Activated T-helper 17 cell treated with anti-CD3 and anti-CD28 coated beads, Interleukin-2, amount 50 U/mL, for 72 hours (primary cell): ENCODE measurements at places on chromosomes 6 and 20.

DNA sequence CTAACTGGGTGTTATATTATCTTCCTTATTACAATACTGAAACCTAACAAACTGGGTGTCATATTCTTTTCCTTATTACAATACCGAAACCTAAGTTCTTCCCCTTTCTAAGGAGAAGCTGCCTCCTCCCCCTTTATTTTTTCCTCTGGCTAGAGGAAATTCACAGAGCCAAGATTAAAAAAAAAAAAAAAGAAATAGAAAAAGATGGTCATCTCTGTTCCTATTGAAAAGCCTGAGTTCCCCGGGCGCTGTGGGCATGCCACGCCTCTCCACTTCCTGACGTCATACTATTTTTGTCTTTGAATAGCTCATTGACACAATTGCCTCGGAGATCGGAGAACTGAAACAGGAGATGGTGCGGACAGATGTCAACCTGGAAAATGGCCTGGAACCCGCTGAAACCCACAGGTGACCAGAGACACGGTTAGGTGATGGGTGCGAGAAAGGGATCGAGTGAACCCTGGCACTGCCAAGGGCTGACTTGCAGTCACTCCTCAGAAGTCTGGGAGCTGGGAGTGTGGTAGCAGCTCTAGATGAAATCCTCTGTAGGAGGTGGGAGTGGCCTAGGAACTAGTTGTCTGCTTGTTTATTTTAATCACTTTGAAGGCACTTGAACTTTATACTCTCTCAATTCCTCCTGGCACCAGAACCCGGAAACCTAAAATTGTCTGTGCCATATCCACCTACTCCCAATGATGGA lies 82.2 kb upstream of the NAA20 start:
- no peak for ATAC-seq

DNA sequence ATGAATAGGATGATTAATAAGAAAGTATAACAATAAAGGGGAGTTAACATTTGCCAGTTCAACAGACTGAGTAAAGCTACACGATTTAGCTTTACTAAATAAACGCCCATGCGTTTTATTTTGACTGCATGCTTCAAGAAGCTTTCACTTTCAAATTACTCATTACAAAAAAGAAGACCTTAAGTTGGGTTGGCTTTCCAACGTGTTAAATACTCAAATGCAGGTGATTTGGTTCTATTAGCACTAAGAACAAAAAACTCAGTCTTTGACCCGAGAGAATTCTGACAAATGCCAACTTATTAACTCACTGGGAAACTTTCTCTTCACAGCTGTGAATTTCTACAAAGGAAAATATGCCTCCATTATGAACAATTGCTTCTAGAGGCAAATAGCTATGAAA lies 24.8 kb downstream of the RNF146 start:
- ATAC-seq: peak; percentile 82

DNA sequence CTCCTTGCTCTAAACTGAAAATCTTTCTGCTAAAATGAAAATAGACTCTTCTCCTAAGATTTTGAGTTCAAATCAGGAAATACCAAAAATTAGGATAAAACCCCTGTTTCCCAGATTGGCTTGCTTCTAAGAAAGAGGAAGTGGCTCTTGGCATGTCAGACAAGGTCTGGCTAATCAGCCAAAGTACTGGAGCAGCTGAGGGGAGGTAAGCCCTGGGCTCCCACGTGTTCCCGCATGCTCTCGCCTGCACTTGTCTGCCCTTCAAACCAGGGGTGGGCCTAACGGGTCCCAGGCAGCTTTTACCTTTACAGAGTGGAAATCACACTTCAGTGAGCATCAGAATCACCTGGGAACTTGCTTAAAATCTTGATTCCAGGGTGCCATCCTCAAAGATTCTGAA lies 43.2 kb upstream of the GABRR1 start:
- no peak for ATAC-seq

GRCh38 chr6:52649536-52650160 lies 21.3 kb upstream of the TMEM14A start:
- no peak for ATAC-seq

GRCh38 chr6:12446394-12446793 lies 156.2 kb downstream of the EDN1 start:
- no peak for ATAC-seq

- no peak for ATAC-seq
Measured at GRCh38 chr6:408148-408547, 16.6 kb downstream of the IRF4 start.
